Ascending aorta (tissue), 2 donors: ENCODE measurements at places on chromosomes 6 and 20.

DNA sequence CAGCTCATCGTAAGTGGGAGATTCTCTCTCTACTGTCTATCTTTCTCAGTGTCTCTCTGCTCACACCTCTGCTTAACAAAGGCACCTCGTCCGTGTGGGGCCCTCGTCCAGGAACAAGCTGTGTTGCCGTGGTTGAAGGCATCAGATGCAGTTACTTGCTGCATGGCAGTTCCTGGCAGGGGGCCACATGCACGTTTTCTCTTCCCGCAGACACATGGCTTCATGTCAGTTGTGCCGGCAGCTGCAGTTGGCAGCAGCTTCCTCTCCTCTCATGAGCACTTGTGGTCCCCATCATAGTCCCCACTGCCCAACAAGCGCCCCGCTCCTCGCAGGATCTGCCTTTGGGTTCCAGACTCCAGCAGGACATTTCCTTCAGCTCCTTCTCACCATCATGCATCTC, 7.1 kb upstream of the AFDN start:
- H3K36me3 ChIP-seq: no peaks in the 10 kb centered on the region
- no peak overlapping the region for H3K4me3 ChIP-seq
- no peaks in the 10 kb centered on the region for H3K27me3 ChIP-seq
- H3K4me1 ChIP-seq: no peaks in the 10 kb centered on the region

DNA sequence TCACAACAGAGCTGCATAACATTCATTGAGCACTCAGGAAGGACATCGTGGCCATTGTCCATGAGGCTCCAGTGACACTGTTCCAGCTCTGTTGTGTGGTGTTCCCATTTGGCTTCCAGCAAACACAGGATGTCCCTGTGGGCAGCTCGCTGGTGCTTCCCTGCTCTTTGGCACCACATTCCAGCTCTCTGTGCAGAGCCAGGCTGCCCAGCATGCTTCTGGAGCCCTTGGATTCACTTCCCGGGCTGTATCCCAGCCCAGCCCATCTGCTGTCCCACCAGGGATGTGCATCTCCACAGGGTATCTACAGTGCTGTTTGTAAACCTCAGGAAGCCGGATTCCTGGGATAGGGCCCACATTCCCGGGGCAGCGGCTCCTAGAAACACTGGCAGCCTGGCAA, 57.2 kb downstream of the CTCFL start:
- no peaks in the 10 kb centered on the region for H3K36me3 ChIP-seq
- H3K4me3 ChIP-seq: no peak overlapping the region
- no peak for DNase-seq
- H3K27ac ChIP-seq: no peak overlapping the region
- no peaks in the 10 kb centered on the region for H3K27me3 ChIP-seq

DNA sequence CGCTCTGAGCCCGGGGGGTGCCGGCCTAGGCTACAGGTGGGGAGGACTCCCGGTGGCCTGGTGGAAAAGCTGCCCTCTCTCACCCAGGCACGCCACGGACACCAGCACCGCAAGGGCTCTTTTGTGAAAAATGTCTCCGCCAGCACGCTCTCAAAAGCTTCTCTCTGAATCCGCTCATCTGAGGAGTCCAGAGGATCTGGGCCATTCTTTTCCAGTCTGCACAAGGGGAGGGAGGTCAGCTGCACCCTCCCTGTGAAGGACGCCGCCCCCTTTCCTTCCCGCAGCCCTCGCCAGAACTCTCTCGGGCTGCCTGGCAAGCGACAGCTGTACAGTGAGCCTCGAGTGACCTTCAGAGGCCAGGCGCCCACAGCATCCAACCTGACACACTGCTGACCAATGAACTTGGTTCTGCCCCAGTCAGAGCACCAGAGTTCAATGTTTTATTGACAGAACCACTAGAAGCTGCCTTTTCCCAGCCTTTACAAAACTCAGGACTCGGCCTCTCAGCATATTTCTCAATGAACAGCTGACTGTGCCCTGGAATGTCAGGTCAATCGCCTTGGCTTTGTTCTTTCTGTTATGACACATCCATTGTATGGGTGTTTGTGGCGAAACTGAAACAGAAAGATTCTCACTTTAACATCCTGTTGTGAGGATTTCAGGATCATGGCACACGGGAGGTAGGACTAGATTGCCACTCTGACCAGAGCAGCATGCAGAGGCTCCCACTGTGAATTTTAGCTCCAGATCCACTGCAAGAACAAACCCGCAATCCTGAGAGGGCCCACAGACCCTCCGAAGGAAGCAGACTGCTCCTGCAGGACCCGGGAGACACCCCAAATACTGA, 26.7 kb downstream of the SERPINB9 start:
- H3K27me3 ChIP-seq: no peaks in the 10 kb centered on the region
- H3K36me3 ChIP-seq: no peaks in the 10 kb centered on the region
- peak overlapping the region; percentile 59 for H3K27ac ChIP-seq
- DNase-seq: peak; percentile 79

GRCh38 chr6:105988321-105988720, 97.8 kb upstream of the PRDM1 start:
- peaks cover 11% of the 10 kb centered on the region for H3K27me3 ChIP-seq
- no peak for DNase-seq
- peaks cover 4% of the 10 kb centered on the region for H3K4me1 ChIP-seq
- H3K27ac ChIP-seq: no peak overlapping the region
- H3K4me3 ChIP-seq: no peak overlapping the region
- H3K36me3 ChIP-seq: no peaks in the 10 kb centered on the region

- no peaks in the 10 kb centered on the region for H3K4me1 ChIP-seq
- peak overlapping the region; percentile 34 for H3K27ac ChIP-seq
- H3K36me3 ChIP-seq: no peaks in the 10 kb centered on the region
- no peak for DNase-seq
- H3K27me3 ChIP-seq: no peaks in the 10 kb centered on the region
- H3K4me3 ChIP-seq: no peak overlapping the region
Measured at GRCh38 chr6:12371151-12371550, 81.0 kb downstream of the EDN1 start.

DNA sequence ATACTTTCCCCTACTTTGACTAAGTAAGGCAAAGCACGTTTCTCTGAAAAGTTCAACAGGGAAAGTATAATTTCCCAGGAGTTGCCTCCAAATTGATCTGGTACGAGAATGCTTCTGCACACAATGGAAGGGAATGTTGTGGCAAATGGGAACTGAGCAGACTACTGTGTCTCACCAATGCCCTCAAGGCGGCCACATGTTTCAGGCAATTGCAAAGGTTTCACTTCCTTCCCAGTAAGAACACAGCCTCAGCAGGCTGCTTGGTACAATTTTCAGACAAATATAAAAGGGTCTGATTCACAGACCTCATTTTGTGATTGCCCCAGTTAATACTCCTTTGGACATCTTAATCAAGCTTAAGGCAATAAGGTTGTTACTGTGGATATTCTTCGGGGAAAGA, 71.2 kb downstream of the KIAA0319 start:
- H3K4me1 ChIP-seq: no peaks in the 10 kb centered on the region
- H3K36me3 ChIP-seq: no peaks in the 10 kb centered on the region
- H3K27ac ChIP-seq: no peak overlapping the region
- DNase-seq: no peak

DNA sequence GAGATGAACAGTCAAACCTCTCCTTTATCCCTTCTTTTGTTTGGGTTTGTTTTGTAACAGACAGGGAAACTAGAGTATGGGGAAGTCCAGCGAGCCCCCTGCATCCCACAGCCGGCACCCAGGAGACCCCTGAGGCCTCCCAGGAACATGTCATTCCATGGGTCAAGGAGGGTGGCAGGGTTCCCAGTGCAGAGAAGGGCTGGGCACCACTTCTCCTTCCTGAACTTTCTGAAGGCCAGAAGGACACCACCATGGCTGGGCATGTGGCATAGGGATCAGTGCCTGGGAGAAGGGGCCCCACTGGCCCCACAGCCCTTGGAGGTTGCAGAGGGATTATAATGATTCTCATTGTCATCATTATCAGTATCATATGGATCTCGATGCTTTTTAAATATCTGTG, 13.9 kb upstream of the CST7 start:
- DNase-seq: no peak
- no peaks in the 10 kb centered on the region for H3K4me1 ChIP-seq
- H3K27me3 ChIP-seq: no peaks in the 10 kb centered on the region
- H3K36me3 ChIP-seq: no peaks in the 10 kb centered on the region
- no peak overlapping the region for H3K27ac ChIP-seq

- no peak overlapping the region for H3K4me3 ChIP-seq
- H3K27me3 ChIP-seq: no peaks in the 10 kb centered on the region
- H3K4me1 ChIP-seq: no peaks in the 10 kb centered on the region
- H3K27ac ChIP-seq: no peak overlapping the region
- no peak for DNase-seq
Measured at GRCh38 chr6:105258816-105259215, 79.0 kb upstream of the POPDC3 start.

DNA sequence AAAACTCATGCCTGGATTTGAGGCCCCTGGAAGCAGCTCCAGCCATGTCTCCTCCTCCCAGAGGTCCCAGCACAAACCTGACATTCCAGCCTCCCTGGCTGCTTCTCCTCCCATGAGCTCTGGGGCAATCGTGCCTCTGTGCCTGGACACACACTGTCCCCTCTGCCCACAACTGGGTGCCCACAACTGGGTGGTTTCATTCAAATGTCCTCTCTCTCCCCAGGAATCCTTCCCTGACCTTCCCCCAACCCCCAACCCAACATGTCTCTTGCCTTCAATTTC, 37.4 kb downstream of the NOL4L start:
- H3K36me3 ChIP-seq: no peaks in the 10 kb centered on the region
- no peak overlapping the region for H3K4me3 ChIP-seq
- DNase-seq: no peak
- no peaks in the 10 kb centered on the region for H3K27me3 ChIP-seq
- H3K27ac ChIP-seq: no peak overlapping the region

- H3K36me3 ChIP-seq: peaks cover 79% of the 10 kb centered on the region
- no peaks in the 10 kb centered on the region for H3K4me1 ChIP-seq
- no peak overlapping the region for H3K4me3 ChIP-seq
- no peak for DNase-seq
- no peaks in the 10 kb centered on the region for H3K27me3 ChIP-seq
Measured at GRCh38 chr20:25011831-25012241, 19.3 kb upstream of the APMAP start.

DNA sequence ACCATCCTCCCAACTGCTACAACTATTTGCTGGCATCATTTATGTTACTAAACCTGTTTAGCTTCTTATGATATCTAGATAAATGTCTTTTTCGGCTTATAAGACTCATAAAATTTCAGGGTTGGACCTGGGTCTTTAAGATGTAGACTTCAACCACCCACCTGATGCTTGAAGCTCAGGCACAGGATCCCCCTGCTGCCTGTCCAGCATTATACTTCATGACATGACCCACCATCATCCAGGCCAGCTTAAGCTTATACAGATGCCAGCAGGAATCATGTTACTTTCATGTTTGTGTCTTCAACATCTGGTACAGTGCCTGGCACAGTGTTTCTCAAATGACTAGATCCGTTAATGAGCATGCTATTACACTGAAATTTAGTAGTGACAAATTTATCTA, 47.4 kb downstream of the SLC17A5 start:
- no peaks in the 10 kb centered on the region for H3K27me3 ChIP-seq
- H3K36me3 ChIP-seq: peaks cover 25% of the 10 kb centered on the region
- no peak overlapping the region for H3K27ac ChIP-seq
- no peak overlapping the region for H3K4me3 ChIP-seq
- H3K4me1 ChIP-seq: peaks cover 3% of the 10 kb centered on the region
- no peak for DNase-seq

DNA sequence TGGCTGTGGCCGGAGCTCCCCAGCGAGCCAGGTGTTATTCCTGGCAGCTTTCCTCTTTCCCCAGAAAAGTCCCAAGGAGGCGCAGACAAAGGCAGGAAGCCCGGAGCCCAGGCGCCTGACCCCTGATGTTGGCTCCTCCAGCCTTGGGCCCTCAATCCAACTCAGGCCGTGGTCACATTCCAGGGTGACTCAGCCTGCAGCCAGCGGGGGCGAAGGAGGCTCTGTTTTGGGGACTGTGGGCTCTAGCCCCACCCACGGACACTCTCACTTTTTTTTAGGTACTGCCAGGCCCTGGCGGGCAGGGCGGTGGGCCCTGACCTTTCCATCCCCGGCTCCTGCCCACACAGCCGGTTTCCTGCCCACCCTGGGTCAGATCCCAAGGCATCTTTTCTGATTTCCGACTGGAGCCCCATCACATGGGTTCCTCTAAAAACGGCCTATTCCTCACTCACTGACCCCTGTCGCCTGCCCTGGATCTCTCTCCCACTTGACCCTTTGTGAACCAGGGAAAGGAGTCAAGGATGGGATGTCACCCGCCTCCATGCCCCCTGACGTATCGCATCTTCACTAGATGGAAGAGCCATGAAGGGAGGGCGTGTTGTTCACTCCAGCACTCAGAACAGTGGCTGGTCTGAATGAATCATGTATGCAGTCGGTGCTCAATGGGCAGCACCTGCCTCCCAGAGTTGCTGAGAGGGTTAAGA, 5.5 kb downstream of the PTGIS start:
- peak; percentile 97 for DNase-seq
- H3K4me3 ChIP-seq: no peak overlapping the region
- peaks cover 15% of the 10 kb centered on the region for H3K36me3 ChIP-seq
- H3K27ac ChIP-seq: peak overlapping the region; percentile 97
- peaks cover 26% of the 10 kb centered on the region for H3K4me1 ChIP-seq
- no peaks in the 10 kb centered on the region for H3K27me3 ChIP-seq

- H3K36me3 ChIP-seq: no peaks in the 10 kb centered on the region
- H3K4me1 ChIP-seq: peaks cover 5% of the 10 kb centered on the region
- no peaks in the 10 kb centered on the region for H3K27me3 ChIP-seq
Measured at GRCh38 chr6:122615409-122615808, 5.2 kb downstream of the PKIB start.

DNA sequence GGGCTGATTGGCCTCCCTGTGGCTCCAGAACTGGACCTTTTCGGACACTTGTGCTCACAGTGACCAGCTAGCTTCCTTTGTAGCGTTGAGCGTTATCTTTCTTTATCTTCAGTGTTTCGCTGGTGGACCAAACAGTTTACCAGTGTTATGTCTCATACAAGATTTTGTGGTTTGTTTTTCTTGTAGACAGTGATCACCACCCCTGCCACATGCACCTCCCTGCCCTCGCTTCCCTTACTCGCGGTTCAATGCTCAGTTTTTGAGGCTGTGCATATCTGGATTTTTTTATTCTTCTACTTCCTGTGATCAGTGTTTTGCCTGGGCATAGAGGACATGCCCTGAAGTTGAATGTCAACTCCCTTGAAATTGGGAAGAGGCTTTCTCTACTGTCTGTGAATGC, 16.4 kb downstream of the MYT1 start:
- no peaks in the 10 kb centered on the region for H3K36me3 ChIP-seq
- H3K27me3 ChIP-seq: no peaks in the 10 kb centered on the region
- H3K4me1 ChIP-seq: no peaks in the 10 kb centered on the region
- no peak overlapping the region for H3K4me3 ChIP-seq
- no peak overlapping the region for H3K27ac ChIP-seq

GRCh38 chr6:163728442-163729126, 314.1 kb downstream of the QKI start:
- H3K4me3 ChIP-seq: no peak overlapping the region
- H3K36me3 ChIP-seq: no peaks in the 10 kb centered on the region
- H3K27me3 ChIP-seq: no peaks in the 10 kb centered on the region
- H3K27ac ChIP-seq: no peak overlapping the region
- no peaks in the 10 kb centered on the region for H3K4me1 ChIP-seq

- H3K36me3 ChIP-seq: no peaks in the 10 kb centered on the region
- no peak overlapping the region for H3K4me3 ChIP-seq
- H3K4me1 ChIP-seq: peaks cover 3% of the 10 kb centered on the region
Measured at GRCh38 chr6:169527306-169527705, 174.5 kb downstream of the WDR27 start.
